Iris pigment epithelial cell (primary cell): ENCODE measurements at places on chromosomes 3 and 15.

DNA sequence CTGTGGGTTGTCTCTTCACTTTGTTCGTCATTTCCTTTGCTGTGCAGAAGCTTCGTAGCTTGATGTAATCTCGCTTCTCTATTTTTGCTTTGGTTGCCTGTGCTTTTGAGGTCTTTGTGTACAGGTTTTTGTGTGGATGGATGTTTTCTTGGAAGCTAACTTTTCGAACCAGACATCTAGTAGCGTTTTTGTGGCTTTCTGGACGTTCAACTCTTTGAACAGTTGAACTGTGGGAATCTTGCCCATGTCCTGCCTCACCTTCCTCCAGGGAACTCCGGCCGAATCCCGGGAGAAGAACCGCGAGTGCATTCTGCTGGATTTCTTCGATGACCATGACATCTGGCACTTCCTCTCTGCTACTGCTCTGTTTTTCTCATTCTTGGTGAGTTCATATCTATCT lies 70.6 kb downstream of the USF3 start:
- no peak for DNase-seq

GRCh38 chr3:171135549-171135948 lies 109.0 kb upstream of the SLC2A2 start:
- DNase-seq = peak; percentile 52

- DNase-seq = no peak
Measured at GRCh38 chr3:155407331-155407730, 113.8 kb upstream of the STRIT1 start.

- no peak for DNase-seq
Measured at GRCh38 chr15:74257105-74257504, 21.0 kb downstream of the CCDC33 start.

DNA sequence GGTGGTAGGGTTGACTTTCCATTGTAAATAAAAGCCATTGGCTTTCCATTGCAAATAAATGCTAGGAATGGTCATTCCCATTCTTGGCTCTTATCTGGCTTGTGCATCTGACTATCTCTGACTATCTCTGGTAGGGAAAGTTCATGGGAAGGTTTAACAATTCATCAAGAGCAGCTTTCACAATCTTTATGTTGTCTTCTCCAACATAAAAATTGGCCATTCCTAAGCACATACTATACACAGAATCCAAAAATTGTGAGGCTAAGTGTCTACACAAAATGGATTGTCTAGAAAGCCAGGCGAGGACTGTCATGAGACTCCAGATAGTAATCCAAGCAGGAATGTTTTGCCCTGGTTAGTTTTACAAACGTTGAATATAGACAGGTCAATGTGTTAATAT lies 54.4 kb upstream of the WNT5A start:
- DNase-seq = no peak
